Neural crest cell (in vitro differentiated cells): ENCODE measurements at places on chromosomes 7 and 10.
A peak's percentile ranks its signal among the peaks of the same experiment; 100 is the strongest.

DNA sequence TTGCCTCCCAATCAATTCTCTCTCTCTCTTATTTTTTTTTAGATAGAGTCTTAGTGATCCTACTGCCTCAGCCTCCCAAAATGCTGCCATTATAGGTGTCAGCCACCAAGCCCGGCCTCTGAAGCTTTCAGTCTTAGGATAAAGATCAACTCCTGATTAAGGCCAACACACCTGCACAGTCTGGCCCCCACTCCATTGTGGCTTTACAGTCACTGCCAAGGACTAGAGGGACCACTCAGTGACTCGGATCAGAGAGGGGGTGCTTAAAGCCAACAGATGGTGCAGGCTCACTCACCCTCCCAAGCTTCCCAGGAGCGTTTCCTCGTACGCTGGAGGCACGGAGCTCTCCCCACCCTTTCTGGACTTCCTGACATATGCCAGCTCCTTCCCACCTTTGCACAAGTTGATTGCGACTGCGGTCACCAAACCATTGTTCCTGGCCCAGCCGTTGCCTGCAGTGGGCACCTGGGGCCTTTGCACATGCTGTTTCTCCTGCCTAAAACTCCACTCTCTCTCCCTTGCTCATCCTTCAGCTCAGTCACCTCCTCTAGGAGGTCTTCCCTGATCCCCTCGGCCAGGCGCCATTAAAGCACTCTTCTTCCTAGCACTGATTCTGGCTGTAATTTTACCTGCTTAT, 1.7 kb upstream of the CDH23 start:
- no peak for DNase-seq

DNA sequence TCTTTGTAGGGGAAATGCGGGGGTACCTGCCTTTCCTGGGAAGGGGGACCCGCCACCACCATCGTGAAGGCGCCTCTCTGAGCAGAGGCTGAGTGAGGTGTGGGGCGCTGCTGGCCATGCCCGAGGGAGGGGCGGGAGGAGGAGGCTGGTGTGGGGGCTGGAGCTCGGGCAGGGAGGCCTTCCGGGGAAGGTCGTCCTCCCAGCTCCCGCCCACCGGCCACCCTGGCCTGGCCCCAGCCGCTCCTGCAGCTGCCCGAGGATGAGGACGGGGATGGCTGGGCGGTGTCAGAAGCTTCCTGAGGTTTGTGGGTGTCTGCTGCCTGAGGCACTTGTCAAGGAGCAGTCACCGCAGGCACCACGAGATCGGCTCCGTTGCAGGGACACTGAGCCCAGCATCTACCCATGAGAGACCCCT, 11.4 kb downstream of the PWWP2B start:
- no peak for DNase-seq

DNA sequence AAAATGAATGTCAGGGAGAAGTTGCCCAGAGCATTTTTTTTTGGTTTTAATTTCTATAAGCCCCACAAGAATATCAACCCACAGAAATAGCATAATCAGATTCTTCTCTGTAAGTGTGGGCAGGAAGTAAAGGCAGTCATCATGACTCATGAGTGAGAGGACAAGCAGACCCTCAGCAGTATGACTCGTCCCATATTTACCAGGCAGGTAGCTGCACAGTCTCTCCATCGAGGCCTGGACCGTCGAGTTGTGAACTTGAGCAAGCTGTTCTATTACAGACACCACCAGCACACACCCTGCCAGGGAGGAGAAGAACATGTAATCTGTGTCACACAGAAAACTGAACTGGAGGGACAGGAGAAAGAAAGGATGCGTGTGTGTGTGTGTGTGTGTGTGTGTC, 37.8 kb downstream of the AOAH start:
- DNase-seq: no peak

DNA sequence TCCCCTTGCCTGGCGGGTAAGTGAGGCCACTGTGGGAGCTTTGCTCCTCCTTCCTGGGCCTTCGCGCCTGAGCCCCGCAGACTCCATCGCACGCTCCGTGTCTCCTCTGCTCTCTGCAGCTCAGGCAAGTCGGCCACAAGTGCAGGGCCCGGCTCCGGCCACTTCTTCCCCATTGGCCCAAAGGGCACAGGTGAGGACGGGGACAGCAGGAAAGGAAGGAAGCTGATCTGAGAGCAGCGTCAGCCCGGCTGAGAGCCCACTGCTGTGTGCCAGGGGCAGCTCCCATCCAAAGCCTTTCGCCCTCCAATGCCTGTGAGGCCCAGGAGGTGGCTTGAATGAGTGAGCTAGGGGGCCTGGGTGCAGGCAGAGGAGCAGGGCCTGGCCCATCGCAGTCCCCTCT, 33.7 kb upstream of the RHEB start:
- no peak for DNase-seq

GRCh38 chr10:121608469-121609190, 10.4 kb upstream of the FGFR2 start:
- DNase-seq: peak; percentile 59

GRCh38 chr7:128740996-128741395, 1.8 kb downstream of the CALU start:
- DNase-seq: no peak

- no peak for DNase-seq
These were observed 26.7 kb upstream of the CDCA7L start for GRCh38 chr7:21972397-21972784.

- DNase-seq: no peak
These were observed 2.5 kb downstream of the UNC5B start for GRCh38 chr10:71214641-71215559.

GRCh38 chr10:122051609-122052385, 62.8 kb downstream of the TACC2 start:
- peak; percentile 51 for DNase-seq

GRCh38 chr7:34074421-34074820, 169.1 kb downstream of the BMPER start:
- no peak for DNase-seq

DNA sequence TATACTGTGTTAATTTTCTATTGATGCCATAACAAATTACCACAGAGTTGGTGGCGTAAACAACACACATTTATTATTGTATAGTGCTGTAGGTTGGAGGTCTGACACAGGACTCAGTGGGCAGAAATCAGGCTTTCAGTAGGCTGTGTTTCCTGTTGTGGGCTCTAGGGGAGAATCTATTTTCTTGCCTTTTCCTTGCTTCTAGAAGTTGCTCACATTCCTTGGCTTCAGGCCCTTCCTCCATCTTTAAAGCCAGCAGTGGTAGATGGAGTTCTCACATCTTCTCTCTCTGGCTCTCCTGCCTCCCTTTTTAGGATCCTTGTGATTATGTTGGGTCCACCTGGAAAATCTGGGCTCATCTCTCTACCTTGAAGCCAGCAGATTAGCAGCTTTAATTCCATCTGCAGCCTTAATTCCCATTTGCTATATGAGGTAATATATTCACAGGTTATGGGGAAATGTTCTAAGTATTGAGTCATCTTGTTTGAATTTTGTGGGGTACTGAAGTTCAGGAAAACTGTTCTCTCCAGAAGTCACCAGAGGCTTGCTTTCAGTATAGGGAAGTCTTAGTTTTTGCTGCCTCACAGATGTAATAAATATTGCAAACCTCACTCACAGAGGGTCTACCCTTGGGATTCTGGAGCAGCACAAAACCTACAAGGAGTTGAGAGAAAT, 38.9 kb downstream of the CCNY start:
- no peak for DNase-seq

DNA sequence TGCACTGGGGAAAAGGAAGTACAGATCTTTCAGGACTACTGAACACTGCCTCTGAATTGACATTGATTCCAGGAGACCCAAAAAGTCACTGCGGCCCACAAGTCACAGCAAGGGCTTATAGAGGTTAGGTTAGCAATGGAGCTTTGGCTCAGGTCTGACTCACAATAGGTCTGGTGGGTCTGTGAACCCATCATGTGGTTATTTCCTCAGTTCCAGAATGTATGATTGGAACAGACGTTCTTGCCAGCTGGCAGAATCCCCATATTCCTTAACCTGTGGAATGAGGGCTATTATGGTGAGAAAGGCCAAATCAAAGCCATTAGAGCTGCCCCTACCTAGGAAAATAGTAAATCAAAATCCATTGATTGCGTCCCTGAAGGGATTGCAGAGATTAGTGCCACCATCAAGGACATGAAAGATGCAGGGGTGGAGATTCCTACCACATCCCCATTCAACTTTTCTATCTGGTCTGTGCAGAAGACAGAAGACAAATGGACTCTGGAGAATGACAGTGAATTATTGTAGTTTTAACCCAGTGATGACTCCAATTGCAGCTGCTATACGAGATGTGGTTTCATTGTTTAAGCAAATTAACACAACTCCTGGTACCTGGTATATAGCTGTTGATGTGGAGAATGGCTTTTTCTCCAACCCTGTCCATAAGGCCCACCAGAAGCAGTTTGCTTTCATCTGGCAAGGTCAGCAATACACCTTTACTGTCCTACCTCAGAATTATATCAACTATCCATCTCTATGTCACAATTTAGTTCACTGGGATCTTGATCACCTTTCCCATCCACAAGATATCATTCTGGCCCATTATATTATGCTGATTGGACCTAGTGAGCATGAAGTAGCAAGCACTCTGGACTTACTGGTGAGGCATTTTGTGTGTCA, 44.5 kb upstream of the PIK3CG start:
- no peak for DNase-seq

DNA sequence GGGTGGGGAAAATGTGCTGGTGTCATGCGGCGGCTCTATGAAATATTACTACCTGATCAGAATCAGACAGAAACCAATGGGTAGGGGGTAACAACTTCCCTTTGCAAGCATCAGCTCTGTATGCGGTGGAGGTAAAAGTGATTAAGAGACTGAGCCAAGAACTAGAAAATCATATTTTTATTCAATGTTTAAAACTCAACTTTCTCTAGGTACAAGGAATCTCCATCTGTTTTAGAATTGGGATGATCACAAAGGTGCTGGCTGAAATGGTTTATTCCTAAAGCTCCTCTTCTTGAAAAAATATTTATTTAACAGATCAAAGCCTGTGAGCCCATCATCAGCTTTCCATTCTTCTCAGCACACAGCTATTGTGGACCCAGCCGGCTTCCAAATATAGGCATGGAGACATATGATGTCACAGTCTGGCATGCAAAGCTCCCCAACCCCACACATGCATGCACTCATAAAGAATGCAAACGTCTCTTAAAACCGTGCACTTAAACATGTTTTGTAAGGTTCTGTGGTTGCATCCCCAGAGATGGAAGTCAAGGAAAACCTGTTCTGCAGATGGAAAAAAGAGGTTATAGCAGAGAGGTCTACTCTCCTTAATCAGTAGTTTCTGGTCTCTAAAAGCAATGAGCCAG, 126.0 kb downstream of the SKIDA1 start:
- DNase-seq: no peak

GRCh38 chr7:2602406-2603043, 29.3 kb upstream of the TTYH3 start:
- DNase-seq: no peak

GRCh38 chr7:17633067-17633466, 307.2 kb downstream of the SNX13 start:
- DNase-seq: no peak

- DNase-seq: no peak
These were observed 61.2 kb upstream of the NPVF start for GRCh38 chr7:25289518-25289917.

DNA sequence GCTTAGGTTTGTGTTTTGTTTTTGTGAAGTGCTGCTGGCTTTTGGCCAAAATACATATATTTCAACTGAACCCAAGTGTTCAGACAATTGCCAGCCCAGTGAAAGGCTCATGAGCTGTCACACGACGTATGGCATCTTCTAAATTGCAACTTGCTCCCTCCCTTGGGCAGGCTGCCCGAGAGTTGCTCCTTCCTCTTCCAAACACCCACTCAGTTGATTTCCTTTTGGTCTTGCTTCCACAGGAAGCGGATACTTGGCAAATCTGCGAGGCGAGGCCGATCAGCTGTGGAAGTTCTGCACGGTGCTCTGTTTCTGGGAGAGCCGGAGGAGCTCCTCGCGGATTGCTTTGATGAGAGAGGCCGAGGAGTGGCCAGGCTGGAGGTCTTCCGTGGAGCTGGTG, 39.6 kb upstream of the ATP6V0A4 start:
- DNase-seq: no peak

DNA sequence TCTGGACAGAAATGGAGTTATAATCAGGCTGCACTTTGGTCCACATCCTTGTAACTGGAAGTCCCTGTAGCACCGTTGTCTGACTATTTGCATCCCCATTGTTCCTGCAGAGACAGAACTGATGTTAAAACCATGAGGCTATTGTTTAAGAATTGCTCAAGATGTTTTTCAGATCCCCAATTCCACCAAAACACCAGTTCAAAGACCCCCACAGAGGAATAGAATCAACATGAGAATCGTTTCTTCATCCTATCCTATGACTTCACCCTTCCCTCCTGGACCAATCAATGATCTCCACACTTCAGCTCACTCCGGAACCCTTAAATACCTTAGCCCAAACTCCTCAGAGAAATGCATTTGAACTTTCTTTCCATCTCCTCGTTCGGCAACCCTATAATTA, 57.1 kb upstream of the GRID1 start:
- DNase-seq: no peak

- no peak for DNase-seq
These were observed 4.5 kb downstream of the MBL2 start for GRCh38 chr10:52768001-52768532.

- no peak for DNase-seq
These were observed 19.0 kb downstream of the TES start for GRCh38 chr7:116229366-116229765.

DNA sequence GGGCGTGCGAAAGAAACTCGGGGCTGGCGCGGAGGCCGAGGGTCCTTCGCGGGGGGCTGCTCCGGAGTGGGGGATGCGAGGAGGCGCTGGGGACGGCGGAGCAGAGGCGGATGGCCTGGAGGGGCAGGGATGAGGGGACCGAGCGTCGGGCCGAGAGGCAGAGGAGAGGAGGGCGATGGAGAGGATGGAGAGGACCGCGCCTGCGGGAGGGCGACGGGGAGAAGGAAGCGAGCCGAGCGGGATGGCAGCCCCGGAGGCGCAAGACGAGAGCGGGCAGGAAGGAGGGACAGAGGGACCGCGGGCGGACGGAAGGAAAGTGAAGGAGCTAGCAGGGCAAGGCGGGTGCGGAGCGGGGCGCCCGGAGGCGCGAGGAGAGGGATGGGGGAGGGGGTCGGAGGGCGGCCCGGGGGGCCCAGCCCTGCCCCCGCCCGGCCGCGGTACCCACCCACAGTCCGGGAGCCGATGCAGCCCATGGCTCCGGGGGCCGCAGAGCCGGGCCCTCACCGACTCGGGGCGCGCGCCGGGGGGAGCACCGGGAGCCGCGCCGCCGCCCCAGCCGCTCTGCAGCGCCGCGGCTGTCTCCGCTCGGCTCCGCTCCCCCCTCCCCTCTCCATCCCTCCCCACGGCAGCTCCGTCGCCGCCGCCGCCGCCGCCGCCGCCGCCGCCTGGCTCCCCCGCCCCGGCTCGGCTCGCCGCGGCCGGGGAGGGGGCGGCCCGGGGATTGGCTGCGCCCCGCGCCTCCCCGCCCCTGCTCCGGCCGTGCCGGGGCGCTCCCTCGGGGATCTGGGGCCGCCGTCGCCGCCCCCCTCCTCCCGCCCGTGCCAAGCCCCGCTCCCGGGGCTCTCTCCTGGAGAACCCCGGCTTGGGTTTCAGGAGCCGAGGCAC, at the start of gene FAM131B:
Gene FAM131B, minus strand, starts transcription at position 583 of the 885 bp plus-strand sequence. Its CDS starts 110 bp downstream, at position 473.
- DNase-seq: no peak

DNA sequence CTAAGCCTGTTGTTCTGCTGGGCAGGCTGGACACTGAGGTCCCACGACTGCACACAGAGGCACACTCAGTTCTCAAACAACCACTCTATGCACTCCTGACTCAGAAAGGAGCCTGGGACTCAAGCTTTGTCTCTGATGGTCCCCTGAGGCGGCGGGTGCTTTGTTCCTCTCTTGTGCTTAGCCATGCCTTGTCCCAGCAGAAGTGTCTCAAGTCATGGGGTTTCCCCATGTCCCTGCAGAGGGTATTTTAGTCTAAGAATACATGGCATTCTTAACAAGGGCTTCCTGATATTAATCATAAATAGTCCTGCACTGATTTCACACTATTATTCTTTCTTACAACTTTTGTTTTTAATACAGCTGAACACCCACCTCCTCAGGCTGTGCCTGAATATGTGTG, 72.5 kb downstream of the CXCL12 start:
- DNase-seq: no peak
